ENCODE measurements at places on chromosomes 4 and X. TPM values are rescaled to one million over a fixed set of nuclear protein-coding genes. Genes with fewer than 3 reads are reported as not detected.

- no peak for DNase-seq
Observed at GRCh38 chr4:89196745-89197144, 85.4 kb downstream of the TIGD2 start.

DNA sequence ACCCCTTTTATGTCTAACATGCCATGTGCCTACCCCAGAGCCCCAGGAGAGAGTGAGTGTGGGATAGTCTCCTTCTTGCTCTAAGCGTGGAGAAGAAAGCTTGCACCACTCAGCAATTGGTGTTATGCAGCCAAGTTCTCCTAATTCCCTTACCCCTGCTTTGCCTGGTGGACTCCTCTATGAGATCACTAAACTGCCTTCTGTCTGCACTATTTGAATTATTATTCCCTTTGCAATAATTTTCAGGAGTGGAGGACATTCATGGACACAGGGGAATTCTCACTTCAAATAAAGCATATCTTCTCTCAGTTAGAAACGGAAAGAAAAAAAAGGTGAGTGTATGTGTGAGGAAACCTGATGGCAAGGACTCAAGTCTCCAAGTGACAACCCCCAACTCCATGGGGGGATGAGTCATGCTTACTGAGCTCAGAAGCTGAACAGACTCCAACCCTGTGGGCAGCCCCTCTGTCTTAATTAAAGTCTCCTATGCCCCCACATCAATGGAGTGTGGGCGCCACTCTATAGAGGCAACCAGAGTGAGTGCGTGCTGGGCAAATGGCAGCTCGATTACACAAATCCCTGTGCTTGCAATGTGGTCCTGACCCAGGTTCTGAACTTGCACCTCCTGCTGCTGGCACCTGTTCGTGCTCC, 381.9 kb downstream of the RAB28 start:
- DNase-seq = no peak

GRCh38 chrX:39248330-39248729, 447.1 kb downstream of the MID1IP1 start:
- no peak for DNase-seq

- no peak for DNase-seq
Observed at GRCh38 chr4:15365641-15366040, 62.2 kb upstream of the C1QTNF7 start.

DNA sequence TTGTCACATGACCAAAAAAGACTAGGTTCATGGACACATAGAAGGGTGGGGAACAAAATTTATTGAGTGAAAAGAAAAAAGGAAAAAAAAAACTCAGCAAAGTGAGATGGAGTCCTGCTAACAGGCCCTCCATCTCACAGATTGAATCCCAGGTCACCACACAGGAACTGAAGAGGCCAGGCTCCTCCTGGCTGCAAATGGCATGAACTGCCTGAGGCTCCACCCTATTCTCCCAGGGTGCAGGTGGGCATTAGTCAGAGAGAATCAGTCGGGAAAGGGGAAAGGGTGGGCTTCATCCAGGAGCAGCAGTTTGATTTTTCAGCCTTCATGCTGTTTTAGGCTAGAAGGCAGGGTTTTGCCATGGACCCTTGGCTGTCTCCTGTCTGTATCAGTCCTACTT, 128.5 kb upstream of the GRID2 start:
- no peak for DNase-seq

- no peak for DNase-seq
Observed at GRCh38 chr4:42416017-42416416, 18.7 kb downstream of the SHISA3 start.

DNA sequence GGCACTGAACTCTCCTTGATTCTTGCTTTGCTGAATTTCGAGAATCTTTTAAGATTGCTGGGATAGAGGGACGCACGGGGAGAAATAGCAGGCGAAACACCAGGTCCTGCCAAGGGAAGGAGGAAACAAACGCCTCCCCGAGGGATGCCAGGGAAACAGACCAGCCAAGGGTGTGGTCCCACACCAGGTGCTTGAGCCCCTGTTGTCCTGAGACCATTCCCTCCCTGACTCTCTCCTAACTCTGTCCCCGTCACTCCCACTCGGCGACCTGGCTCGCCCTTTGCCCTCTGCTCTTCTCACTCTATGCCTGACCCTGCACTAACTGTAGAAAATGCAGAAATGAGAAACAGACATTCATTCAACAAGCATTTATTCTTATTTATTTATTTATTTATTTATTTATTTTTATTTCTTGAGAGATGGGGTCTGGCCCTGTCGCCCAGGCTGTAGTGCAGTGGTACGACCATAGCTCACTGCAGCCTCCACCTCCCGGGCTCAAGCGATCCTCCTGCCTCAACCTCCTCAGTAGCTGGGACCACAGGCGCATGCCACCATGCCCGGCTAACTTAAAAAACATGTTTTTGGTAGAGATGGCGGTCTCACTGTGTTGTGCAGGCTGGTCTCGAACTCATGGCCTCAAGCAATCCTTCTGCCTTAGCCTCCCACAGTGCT, 16.2 kb downstream of the CTAG1B start:
- DNase-seq = no peak

DNA sequence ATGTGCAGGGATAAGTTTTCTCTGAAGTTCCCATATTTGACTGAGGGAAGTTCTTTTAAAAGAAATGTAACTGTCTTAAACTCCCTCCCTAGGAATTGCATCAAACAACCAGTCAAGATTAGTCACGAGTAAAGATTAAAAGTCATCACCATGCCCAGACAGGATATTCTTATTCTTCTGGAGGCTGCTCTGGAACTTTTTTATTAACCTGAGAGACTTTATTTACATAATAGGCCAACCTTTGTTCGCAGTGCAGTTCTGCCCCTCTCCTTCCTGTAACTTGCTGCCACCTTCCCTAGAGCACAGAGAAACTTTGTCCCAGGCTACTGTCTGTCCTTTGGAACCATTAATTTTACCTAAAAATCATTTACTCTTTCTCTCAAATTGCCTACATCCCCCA, 9.8 kb upstream of the HERC3 start:
- DNase-seq = no peak

GRCh38 chr4:92497141-92497540, 193.4 kb downstream of the GRID2 start:
- no peak for DNase-seq

GRCh38 chrX:52220936-52221335, 36.2 kb downstream of the MAGED4 start:
- no peak for DNase-seq

DNA sequence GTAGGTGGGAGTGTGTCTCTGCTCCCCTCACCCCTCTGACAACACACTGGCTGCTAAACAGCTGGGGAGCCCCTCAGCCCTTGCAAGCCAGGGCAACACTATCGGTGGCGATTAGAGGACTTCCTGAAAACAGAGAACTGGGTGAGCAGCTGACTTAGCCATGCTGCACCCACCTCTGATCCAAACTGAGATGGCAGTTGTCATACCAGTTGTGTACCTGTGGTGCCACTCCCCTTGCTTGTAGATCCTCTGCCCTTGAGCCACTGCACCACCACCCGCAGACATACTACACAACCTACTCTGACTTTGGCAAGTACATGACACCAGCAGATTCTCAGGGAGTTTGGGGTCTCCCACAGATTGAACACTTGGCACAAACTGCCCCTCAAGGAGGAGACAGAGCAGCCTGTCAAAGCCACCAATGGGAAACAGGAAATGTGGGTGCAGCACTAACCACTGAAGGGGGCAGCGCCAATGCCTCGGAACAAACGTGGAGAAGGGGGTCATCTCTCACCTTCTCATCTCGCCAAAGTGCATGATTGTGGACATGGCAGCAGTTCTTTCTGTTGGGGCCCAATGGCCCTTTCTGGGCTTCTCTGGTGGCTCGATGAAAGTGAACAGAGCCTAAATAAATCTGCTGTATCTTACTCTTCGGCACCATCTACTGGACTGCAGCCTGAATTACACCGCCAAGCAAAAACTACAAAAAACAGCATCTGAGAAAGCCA, 119.8 kb downstream of the NEK1 start:
- DNase-seq = no peak

GRCh38 chr4:9870165-9870790, 88.8 kb downstream of the DRD5 start:
- no peak for DNase-seq

Gene NWD2
- total RNA-seq = not detected

Gene TMEM154
- total RNA-seq = 12.7 TPM

Gene PCDH7
- 8.0 TPM for total RNA-seq

Gene MRPL1
- total RNA-seq = 17.6 TPM

Gene LGI2
- 0.84 TPM for total RNA-seq

Gene ADGRG2
- total RNA-seq = 1.8 TPM

Gene NUDT10
- total RNA-seq = not detected

Gene KLHL4
- total RNA-seq = 1.0 TPM

Gene CT45A8
- total RNA-seq = not detected

Gene HPGD
- total RNA-seq = 77.2 TPM

Gene TMPRSS11D
- total RNA-seq = not detected
